ENCODE measurements at places on chromosomes 16 and 17.

DNA sequence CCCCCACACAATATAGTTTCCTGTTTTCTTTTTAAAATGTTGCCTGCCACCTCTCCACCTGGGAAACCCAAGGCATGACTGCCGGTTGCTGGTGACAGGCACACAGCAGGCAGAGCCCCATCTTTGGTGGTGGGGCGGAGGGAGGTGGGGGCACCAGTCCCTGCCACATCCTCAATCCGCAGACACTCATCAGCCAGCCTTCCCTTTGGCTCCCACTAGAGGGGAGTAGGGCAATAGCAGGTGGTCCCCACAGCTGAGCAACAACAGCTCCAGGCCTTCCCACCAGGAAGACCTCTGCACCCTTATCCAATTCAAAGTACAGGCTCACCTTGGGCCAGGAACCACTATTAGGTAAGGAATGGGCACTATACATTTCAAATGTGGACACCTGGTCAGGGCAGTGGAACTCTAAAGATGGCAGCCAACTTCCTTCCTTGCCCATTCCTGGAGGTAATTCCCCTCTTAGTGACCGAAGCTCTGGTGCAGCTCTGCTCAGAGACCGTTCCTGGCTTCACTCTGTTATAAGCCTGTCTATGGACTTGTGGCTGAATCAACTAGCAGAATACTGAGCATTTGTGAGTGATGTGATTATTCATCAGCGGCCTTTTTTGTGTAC is 13.9 kb downstream of the RECQL5 start:
- DNase-seq = peak; percentile 63

DNA sequence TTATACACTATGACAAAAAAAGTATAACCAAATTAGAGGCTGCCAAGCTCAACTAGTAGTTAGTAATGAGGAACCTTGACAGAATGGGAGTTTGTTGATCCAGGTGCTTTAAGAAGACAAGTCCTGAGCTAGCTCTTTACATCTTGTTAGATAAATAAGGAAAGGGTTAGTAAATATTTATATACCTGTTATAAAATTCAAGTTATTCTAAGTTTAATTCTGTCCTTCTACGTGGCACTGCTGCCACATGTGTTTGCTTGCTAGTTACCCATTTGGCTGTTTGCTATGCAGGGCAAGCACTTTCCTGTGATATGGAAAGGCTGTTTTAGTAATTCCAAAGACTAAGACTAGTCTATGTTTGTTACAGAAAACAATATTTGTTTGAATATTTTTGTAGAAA is 180.5 kb downstream of the MYO1D start:
- no peak for DNase-seq

DNA sequence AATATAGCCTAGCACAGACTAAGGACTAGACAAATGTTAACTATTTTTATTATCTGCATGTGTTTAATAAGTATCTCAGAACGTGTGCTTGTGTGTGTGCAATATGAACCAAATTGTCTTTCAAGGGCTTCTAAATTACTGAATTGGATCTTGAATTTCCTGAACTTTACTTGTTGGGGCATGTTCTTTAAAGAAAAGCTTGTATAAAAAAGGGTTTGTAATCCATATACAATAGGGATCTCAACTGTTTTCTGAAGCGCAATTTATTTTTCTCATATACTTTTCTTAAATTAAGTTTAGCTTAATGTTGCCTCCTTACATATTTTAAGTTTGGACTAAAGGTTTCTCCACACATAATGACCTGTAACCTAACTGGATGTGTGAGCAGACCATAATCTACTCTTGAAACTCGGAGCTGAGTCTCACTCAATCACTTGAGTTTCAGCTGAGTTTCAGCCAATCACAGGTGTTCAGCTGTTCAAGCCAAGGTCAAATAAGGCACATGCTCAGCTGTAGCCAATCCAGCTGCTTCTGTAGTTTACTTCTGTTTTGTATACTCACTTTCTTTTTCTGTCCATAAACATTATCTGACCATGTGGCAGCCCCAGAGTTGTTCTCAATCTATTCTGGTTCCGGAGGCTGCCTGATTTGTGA is 72.3 kb downstream of the CDK5R1 start:
- DNase-seq = no peak

GRCh38 chr17:6455321-6455705 is 11.1 kb downstream of the PIMREG start:
- DNase-seq = no peak

DNA sequence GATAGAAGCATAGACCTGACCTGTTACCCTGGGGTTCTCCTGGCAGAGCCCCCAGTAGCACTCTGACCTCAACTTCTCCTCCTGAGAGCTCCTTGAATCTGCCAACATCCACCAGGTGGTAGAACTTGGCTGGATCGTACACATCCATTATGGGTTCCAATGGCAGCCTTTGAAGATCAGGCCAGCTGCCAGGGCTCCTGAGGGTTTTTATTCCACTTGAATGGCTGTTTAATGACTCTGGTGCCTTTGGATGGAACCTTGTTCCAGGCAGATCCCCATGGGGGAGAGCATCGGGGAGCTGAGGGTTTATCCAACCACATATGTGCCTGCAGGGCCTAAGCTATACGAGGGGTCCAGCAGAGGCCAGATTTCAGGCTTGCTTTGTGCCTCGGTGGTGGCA is 47.1 kb upstream of the CLEC19A start:
- no peak for DNase-seq

GRCh38 chr16:51237861-51238378 is 86.8 kb upstream of the SALL1 start:
- no peak for DNase-seq

DNA sequence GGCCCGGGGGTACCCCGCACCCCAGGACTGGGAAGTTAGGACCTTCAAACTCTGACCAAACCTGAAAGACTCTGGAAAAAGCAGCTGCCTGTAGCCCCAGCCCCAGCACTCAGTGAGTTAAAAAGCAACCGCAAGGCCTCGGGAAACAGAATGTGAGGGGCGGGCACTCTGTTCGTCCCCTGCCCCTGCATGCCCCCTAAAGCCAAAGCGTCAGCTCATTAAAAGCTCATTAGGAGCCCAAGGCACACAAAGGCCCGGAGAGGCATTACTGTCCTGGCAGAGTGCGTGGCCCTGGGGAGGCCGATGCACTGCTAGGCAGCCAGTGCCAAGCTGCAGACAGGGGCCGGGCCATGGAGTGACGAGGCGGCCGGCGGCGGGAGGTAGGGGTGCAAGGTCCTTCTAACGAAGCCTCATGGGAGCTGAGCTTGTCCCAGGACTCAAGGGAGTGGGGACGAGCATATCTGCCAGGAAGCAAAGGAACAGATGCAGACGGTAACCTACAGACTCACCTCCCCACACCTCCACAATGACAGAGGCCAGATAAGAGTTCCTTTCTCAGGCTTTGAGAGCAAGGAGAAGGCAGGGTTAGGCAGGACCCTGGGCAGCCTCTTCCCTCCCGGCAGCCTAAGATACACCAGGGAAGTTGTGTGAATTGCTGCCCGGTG is 116.8 kb downstream of the ENGASE start:
- DNase-seq = no peak

- DNase-seq = no peak
These were observed 42.4 kb upstream of the ZNF629 start for GRCh38 chr16:30829130-30830071.

GRCh38 chr16:49347476-49347875 is 26.1 kb upstream of the C16orf78 start:
- no peak for DNase-seq

- DNase-seq = no peak
These were observed 11.5 kb upstream of the DUSP14 start for GRCh38 chr17:37478187-37478586.

DNA sequence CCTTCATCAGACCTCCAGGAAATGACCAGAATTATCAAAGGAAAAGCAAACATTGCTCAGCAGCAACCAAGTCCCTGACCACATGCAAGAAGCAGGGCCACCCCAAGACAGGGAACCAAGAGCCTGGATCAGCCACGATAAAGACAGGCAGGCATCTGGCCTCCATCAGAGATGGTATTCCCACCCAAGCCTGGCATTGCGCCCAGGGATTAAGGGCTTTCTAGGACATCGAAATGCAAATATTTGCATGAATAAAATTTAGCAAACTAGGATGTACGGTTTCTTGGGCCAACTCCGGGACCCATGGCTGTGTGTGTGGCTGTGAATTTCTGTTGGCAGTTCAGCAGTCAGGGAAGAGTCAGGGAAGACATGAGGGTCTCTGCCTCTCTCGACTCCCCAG is 241.4 kb upstream of the DYNLRB2 start:
- DNase-seq = no peak

DNA sequence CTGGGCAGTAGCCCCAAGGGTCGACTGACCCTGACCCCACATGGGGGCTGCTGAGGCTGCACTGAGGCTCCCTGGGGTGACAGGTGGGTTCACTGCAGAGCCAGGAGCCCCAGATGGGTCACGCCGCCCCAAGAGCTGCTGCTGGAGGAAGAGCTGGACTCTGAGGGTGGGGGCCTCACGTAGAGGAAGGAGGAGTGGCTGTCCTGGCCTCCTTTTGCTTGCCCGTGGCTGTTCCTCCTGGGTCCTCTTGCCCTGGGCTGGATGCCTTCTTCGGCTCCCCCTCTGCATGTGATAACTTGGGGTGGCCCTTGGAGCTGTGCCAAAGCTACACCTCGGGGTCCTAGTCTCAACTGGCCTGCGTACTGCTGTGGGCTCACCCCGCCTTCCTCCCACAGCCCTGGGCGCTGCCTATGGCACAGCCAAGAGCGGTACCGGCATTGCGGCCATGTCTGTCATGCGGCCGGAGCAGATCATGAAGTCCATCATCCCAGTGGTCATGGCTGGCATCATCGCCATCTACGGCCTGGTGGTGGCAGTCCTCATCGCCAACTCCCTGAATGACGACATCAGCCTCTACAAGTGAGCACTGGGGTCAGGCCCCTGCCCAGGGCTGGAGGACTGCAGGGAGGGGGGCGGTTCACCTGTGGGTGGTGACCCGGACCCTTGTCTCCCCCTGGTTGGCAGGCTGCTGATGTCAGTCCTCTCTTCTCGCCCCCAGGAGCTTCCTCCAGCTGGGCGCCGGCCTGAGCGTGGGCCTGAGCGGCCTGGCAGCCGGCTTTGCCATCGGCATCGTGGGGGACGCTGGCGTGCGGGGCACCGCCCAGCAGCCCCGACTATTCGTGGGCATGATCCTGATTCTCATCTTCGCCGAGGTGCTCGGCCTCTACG is 1.1 kb upstream of the AMDHD2 start:
- DNase-seq = no peak

DNA sequence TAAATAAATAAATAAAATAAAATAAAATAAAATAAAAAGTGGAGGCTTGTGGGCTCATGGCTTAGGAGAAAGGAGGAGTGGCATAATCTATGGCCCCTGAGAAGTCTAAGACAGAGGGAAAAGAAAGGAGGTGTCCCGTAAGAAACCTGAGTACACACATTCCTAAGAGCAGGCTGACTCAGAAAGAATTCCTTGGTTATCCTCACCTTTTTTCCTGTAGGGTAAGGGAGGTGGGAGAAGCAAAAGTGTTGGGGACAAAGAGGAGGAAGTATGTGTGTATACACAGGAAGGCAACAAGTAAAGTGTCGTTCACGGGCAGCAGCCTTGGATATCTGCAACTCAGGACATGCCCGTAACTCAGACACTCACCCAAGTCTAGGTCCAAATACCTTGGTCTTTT is 29.3 kb downstream of the MARF1 start:
- DNase-seq = no peak

GRCh38 chr17:33802349-33803198 is 452.5 kb upstream of the CCL2 start:
- no peak for DNase-seq

- no peak for DNase-seq
These were observed 18.0 kb downstream of the N4BP1 start for GRCh38 chr16:48591976-48592375.

All from ELR (cell line).